Activated CD8-positive, alpha-beta memory T cell treated with anti-CD3 and anti-CD28 coated beads for 4 hours (primary cell): ENCODE measurements at places on chromosomes 3 and 15.

GRCh38 chr15:42102646-42103235 is 8.4 kb upstream of the PLA2G4D start:
- DNase-seq: no peak

- no peak for DNase-seq
Measured at GRCh38 chr15:94230431-94230882, 904 bp upstream of the MCTP2 start.

- DNase-seq: no peak
Measured at GRCh38 chr3:167394003-167394402, 13.9 kb upstream of the ZBBX start.

DNA sequence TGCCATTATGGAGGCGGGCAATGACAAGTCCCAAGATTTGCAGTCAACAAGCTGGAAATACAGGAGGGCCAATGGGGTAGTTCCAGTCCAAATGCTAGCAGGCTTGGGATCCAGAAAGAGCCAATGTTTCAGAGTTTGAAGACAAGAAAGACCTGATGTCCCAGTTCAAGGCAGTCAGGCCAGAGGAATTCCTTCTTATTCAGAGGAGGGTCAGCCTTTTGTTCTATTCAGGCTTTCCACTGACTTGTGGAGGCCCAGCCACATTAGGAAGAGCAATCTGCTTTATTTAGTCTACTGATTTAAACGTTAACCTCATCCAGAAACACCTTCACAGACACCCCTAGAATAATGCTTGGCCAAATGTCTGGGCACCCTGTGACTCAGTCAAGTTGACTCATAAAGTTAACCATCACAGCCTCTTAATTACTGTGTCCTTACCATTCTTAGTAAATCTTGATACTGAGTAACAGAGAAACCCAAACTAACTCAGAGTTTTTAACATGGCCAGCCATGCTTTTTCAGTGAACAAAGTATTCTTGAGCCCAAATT is 50.9 kb upstream of the NPHP3 start:
- no peak for DNase-seq

- DNase-seq: no peak
Measured at GRCh38 chr3:31957106-31957505, 24.0 kb downstream of the OSBPL10 start.

DNA sequence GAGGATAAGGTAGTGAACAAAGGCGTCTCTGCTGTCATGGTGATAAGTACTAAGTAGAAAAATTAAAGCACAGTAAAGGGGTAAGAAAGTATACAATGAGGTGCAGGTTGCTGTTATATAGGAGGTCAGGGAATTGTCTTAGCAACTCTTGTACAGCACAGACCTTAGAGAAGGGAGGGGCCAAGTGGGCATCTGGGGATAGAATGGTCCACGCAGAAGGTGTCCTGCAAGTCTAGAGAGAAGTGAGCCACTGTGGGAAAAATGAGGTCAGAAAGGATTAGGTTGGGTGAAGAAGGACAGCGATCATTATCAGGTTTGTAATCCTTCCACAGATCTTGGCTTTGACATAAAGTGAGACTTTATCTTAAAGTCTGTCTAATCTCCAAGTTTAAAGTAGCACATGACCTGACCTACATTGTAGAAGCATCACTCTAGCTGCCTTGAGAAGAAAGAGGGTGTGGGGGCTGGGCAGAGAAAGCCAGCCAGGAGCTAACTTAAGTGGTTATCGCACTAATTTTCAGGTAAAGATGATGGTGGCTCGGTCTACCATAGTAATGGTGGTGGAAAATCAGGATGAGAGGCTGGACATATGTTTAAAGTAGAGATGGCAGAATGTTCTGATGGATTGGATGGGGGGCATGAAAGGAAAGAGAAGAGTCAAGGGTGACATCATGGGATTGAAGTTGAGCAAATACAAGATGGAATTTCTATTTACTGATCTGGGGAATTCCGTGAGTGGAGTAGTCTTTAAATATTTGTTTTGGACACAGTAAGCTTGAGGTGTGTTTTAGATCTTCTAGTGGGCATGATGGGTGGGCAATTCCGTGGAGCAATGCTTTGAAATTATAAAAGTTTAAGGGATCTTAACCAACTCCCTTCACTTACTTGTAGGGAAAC is 919.2 kb downstream of the ROBO1 start:
- DNase-seq: no peak

DNA sequence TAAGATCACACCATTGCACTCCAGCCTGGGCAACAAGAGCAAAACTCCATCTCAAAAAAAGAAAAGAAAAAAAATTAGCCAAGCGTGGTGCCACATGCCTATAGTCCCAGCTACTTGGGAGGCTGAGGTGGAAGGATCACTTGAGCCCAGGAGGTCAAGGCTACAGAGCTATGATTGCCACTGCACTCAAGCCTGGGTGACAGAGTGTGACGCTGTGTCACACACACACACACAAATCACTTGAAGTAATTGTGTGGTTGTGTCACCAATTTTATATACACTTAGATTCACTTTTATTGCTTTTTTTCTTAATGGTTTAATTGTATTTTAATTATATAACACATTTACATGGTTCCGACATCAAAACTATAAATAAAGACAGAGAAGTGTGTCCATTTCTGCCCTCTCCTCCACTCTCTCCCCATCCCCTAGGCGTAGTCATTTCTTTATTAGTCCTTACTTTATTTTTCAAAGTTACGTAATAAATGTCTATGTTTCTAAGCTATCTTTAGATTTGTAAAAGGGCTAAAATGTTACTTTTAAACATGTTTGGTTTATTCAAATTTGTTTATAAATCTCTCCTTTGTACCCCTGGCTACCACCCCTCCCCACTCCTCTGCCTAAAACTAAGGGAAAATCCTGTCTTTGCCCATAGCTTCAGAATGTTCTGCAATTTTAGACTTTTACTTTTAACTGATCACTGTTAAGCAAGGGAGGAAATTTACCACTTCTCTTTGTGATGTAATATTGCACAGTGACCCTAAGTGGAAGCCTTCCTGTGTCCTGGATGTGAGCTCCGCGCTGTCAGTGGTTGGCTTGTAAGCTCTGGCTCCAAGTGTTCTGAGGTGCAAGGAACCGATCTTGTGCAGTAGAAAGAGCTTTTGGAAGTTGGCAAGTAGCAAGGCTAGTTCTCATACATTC is 10.8 kb upstream of the VILL start:
- no peak for DNase-seq

- no peak for DNase-seq
Measured at GRCh38 chr3:184553385-184553784, 8.2 kb upstream of the EPHB3 start.

DNA sequence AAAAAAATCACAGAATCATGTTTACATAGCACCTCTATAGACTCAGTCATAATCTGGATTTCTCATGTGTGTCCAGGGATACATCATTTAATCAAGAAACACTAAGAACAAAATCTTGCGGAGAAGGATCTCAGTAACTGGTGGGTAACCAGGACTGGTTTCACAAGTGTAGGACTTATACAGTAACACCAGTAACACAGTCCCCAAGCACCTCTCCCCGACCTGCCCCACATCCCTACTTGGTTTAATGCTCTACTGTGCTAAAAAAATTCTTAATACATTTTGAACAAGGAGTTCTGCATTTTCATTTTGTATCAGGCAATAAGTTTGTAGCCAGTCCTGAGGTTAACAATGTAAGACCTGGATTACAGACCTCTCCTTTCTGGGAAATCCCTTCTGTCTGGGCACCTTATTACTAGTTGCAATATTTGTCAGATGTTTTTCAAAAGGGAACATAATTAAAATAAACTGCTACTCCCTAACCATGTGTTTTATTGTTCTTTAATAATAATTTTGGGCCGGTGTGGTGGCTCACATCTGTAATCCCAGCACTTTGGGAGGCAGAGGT is 57.6 kb upstream of the BBX start:
- DNase-seq: no peak

DNA sequence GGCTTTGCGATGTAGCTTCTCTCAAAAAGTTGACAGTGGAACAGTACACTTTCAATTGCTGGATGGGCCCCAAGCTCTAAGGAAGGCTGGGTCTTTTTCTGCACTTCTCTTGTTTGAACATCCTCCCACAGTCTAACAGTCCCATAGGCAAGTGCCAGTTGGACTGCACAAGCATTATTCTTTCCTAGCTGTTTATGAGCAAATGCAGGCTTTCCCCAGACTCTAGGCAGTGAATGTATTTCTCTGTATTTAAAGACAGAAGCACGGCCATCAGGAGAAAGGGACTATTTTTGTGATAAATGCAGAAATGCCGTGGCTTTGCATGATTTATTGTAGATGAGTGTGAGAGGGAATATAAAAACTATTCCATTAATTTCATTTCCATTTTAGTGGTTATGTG is 539.3 kb upstream of the LMCD1 start:
- no peak for DNase-seq

DNA sequence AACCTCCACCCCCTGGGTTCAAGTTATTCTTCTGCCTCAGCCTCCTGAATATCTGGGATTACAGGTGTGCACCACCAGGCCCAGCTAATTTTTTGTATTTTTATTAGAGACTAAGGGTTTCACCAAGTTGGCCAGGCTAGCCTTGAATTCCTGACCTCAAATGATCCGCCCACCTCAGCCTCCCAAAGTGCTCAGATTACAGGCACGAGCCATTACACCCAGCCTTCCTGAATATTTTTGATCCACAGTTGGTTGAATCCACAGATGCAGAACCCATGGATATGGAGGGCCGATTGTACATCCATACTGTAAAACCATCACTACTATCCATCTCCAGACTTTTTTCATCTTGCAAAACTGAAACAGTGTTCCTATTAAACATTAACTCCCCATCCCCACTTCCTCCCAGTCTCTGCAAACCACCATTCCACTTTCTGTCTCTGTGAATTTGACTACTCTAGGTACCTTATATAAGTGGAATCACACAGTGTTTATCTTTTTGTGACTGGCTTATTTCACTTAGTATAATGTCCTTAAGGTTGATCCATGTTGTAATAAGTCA is 8.2 kb upstream of the TMEM62 start:
- no peak for DNase-seq

- no peak for DNase-seq
Measured at GRCh38 chr15:80893777-80894176, 95.8 kb downstream of the MESD start.

GRCh38 chr3:173893835-173894234 is 496.3 kb downstream of the NLGN1 start:
- no peak for DNase-seq

DNA sequence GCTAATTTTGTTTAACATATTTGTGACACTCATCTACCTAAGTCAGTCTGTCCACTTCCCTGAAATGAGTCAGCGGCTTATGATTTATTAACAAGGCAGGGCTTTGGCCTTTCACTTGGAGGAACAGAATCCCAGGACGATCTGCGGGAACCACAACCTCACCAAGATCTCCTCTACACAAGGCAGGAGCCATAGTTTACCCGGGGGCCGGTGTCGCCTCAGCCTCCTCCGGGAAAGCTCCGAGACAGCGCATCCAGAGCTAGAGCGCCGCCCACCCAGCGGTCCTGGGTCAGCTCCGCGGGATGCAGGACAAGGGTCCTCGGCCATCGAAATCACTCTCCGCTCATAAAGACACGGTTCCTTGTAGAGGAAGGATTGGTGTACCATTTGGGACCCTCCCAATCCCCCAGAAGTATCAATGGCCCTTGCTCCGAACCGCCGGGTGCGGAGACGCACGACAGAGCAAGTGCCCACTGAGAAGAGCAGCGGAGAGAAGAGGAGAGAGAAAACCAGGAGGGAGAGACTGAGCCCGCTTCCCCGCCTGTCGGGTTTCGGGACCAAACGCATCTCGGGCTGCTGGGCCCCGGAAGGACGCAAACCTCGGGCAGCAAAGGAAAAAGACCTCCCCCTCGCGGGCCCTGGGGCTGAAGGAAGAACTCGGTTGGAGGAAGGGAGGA is 13.1 kb upstream of the ALCAM start:
- no peak for DNase-seq

GRCh38 chr3:77693147-77693546 is 653.2 kb downstream of the ROBO2 start:
- DNase-seq: no peak

DNA sequence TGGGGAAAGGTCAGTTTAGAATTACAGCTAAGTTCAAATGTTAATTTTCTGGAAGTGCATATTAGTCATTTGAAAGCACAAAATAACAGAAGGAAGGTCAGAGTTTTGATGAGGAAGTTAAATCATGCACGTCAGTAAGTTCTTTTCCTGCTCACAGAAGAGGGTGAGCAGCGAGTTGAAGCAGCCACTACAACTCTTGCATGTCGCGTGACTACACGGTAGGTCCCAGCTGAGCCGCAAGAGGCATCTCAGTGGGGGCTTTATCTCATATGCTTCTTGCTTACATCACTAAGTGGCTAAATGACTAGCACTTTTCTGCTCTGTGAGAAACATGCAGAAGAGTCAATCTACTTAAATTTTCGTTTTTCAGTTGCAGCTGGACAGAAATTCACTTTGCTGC is 21.3 kb upstream of the SEC62 start:
- DNase-seq: no peak

- no peak for DNase-seq
Measured at GRCh38 chr3:132966374-132966773, 71.8 kb upstream of the TMEM108 start.

GRCh38 chr3:48982686-48983085 is 7.4 kb upstream of the P4HTM start:
- DNase-seq: no peak

GRCh38 chr3:29559741-29560465 is 279.0 kb downstream of the RBMS3 start:
- no peak for DNase-seq
